ENCODE measurements at places on chromosomes 7 and 10. TPM values are rescaled to one million over a fixed set of nuclear protein-coding genes. Genes with fewer than 3 reads are reported as not detected.
A peak's percentile ranks its signal among the peaks of the same experiment; 100 is the strongest.

- no peak for DNase-seq
Observed at GRCh38 chr10:19653931-19654330, 162.3 kb upstream of the PLXDC2 start.

The AUTS2 gene
- total RNA-seq: 7.4 TPM

DNA sequence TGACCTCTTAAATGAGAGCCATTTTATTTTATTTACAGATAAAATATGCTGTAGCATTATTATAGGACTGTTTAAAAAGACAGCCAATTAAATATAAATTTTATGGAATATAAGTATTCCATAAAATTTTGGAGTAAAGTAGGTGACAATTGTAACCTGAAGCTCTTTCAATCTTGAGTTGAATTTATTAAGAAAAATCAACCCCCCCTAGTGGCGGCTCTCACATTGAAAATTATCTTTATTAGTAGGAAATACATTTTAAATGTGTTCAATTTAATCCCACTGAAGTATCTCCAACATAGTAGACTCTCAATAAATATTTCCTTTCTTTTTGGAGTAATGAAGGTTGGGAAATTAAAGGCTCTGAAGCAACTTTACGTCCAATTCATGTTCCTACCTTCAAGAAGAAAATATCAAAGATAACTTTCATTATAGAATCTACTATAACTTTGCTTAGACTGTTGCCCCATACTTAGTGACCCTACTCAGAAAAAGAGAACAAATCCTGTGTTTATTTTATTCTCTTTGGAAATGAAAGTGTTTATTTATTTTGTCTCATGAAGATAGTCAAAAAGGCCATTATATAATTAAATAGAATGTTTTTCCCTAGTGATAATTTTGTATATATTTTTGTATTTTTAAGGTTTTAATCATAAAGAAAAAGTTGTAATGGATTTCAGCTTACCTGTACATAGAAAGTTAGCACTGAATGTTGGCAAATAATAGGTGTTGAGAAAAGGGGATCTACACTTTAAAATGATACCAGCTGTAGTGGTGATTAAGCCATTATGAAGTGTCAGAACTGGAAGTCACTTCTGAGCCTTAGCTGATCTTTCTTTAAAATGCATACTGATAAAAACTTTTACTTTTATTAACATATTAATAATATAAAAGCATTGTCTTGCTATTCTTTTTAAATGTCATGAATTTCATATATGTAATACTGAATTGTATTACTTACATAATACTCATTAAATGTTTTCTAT, 3.3 kb downstream of the AHR start:
- DNase-seq: peak; percentile 51

DNA sequence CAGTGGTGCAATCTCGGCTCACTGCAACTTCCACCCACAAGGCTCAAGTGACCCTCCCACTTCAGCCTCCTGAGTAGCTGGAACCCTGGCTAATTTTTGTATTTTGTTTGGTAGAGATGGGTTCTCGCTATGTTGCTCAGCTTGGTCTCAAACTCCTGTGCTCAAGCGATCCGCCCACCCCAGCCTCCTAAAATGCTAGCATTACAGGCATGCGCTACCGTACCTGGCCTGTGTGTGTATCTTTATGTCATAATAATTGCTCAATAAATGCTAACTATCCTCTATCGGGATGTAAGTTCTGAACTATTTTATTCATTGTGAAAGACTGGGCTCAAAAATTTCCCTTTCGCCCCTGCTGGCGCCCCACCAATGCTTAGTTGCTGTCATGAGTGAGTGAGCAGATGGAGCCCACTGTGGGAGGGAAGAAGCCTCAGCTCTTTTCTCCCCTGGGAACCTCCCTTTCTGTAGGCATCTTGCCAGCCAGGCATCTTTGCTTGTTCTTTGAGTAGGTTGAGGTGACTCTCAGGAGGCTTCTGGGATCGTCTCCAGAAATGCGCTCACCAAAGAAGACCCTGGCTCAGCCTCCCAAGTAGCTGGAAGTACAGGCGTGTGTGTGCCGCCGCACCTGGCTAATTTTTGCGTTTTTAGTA, 38.3 kb downstream of the CAMK1D start:
- no peak for DNase-seq

The ETV1 gene
- total RNA-seq: 81.6 TPM

The AGR2 gene
- total RNA-seq: 650 TPM

DNA sequence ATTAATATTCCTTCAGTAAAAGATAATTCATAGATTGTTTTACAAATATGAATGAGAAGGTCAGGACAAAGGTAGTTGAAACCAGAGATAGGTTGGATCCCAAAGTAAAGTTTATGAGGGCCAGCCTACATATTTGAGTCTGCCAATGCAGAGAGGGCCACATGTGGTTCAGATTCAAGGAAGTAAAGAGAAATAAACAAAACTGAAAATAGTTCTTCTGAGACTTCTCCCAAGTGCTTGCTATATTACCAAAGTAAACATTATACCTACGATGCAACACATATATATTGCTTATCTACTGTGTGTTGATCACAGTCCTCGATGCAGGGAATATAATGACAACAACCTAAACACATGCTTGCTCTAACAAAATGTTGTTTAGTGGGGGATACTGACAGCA, 109.8 kb downstream of the MALRD1 start:
- no peak for DNase-seq

The C10orf88 gene
- total RNA-seq: 13.5 TPM

- DNase-seq: no peak
Observed at GRCh38 chr7:27151931-27152815, at the start of gene HOXA3. TSS of gene HOXA3 (minus strand) at chr7:27152583. CDS start at chr7:27110640, 41,943 bp downstream.

DNA sequence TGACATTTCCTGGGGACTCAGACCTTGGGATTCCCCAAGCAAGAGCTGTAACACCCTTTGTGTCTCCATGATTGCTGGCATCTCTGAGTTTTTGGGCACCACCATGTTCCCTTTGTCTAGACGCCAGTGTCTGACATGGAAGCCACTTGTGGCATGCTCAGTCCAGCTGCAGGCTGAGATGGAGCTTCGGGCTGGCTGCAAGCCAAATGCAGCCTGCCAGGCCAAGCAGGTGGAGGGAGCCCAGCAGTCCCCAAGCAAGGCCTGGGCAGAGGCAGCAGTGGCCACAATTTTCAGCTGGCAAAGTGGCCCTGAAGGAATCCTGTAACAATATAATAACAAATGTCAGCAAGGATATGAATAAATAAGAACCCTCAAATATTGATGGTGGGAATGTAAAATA, 86.2 kb upstream of the ABCB5 start:
- DNase-seq: no peak

The BLNK gene
- total RNA-seq: not detected
